ENCODE measurements at places on chromosomes 3 and 15.

GRCh38 chr3:105842943-105843342 lies 25.9 kb downstream of the CBLB start:
- DNase-seq = no peak

DNA sequence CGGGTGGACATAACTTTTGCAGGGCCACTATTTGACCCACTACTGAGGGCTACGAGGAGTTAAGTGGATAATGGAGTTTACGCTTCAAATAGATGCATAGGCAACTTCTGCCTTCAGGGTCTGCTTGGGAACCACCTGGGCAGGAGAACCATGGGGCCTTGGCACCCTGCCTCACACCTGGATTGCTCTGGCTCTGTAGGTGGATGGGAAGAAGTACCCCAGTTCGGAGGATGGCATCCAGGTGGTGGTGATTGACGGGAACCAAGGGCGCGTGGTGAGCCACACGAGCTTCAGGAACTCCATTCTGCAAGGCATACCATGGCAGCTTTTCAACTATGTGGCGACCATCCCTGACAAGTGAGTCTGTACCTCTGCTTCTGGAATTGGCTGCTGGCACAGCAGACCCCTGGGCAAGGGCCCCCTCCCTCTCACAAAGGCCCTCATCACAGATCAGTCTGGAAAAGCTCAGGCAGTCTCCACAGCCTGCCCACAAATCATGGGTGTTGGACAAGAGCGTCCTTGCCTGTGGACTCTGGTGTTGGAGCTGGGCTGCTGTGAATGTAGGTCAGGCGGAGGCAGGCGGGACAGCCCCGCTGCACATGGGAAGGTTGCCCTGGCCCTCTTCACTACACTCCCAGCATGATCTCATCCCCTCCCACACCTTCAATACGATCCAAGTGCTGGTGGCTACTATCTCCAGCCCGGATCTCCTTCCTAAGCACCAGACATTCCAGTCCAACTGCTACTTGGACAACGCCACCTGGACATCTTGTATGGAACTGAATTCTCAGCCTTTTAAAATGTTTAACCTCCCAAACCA lies 46.7 kb downstream of the MESD start:
- no peak for DNase-seq

DNA sequence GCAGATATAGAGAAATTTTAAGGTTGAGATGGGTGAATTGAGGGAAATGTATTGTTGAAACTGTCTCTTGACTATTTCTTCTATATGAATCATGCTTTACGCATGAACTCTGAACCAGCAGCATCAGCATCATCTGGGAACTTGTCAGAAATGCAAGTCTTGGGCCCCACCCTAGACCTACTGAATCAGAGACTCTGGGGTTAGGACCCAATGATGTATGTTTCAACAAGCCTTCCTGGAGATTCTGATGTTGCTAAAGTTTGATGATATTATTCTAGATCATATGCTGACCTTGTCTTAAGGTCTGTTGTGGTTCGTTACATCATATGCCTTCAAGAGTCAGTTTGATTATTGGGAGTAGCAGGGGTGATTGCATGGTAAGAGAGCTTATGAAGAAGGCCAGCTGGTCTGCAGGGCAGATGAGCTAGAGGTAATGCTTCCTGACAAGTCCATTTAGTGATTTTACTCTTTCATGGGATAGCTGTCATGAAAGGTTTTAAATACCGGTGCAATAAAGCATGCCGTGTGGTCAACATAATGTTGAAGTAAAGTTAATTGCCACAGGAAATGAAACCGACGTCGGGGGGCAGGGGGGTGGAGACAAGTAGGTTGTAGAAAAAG lies 152.4 kb upstream of the MRPL3 start:
- peak; percentile 6 for DNase-seq

- peak; percentile 96 for DNase-seq
Measured at GRCh38 chr3:65963787-65964677, 74.7 kb downstream of the MAGI1 start.

- DNase-seq = no peak
Measured at GRCh38 chr3:141444586-141445285, 42.1 kb upstream of the RASA2 start.
